ENCODE measurements at places on chromosomes 11 and 22. TPM values are rescaled to one million over a fixed set of nuclear protein-coding genes. Genes with fewer than 3 reads are reported as not detected.
A peak's percentile ranks its signal among the peaks of the same experiment; 100 is the strongest.

DNA sequence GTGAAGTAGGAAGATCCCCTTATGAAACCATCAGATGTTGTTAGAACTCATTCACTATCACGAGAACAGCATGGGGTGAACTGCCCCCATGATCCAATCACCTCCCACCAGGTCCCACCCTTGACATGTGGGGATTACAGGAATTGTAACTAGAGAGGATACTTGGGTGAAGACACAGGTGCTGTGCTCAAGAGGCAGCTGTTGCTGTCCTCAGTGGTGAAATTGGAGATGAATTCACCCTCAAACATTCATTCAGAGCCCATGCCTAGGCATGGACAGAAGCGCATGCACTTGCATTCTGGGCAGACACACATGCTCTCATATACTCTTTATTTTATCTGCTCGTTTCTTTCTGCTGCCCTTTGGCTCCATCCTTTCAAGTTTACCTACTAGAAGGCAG is 385.0 kb downstream of the INSC start:
- H3K4me3 ChIP-seq: no peak overlapping the region
- H3K27ac ChIP-seq: no peak overlapping the region
- H3K27me3 ChIP-seq: peaks cover 16% of the 10 kb centered on the region
- peaks cover 7% of the 10 kb centered on the region for H3K4me1 ChIP-seq
- no peaks in the 10 kb centered on the region for H3K36me3 ChIP-seq
- DNase-seq: no peak

DNA sequence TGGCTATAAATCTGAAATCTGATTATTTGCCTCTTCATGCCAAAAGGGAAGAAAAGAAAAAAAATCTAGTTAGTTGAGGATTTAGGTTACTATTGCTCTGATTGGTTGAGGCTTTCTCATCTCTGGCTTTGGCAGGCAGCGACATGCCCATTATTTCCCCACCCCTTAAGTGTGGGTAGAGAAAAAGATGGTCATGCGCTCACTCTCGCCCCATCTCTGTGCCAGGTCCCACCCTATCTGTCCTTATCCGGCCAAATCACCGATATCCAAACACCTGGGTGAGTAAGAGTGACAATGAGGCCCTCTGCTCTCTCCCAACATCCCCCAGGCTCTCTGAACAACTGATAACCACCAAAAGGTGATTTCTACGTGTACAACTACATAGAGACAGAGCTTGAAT is 31.2 kb upstream of the SNX19 start:
- DNase-seq: no peak
- no peaks in the 10 kb centered on the region for H3K36me3 ChIP-seq
- peaks cover 2% of the 10 kb centered on the region for H3K4me1 ChIP-seq
- peaks cover 15% of the 10 kb centered on the region for H3K27me3 ChIP-seq
- H3K4me3 ChIP-seq: no peak overlapping the region

GRCh38 chr22:23888615-23889401 is 5.4 kb upstream of the MIF start:
- peaks cover 6% of the 10 kb centered on the region for H3K4me1 ChIP-seq
- H3K36me3 ChIP-seq: peaks cover 8% of the 10 kb centered on the region
- no peak overlapping the region for H3K4me3 ChIP-seq
- DNase-seq: no peak

GRCh38 chr11:48134221-48134922 is 82.2 kb upstream of the OR4B1 start:
- H3K36me3 ChIP-seq: peaks cover 6% of the 10 kb centered on the region
- H3K27me3 ChIP-seq: no peaks in the 10 kb centered on the region
- no peak for DNase-seq
- no peak overlapping the region for H3K27ac ChIP-seq
- no peak overlapping the region for H3K4me3 ChIP-seq

- DNase-seq: no peak
- H3K4me1 ChIP-seq: no peaks in the 10 kb centered on the region
- peaks cover 7% of the 10 kb centered on the region for H3K27me3 ChIP-seq
- H3K27ac ChIP-seq: no peak overlapping the region
- no peak overlapping the region for H3K4me3 ChIP-seq
- no peaks in the 10 kb centered on the region for H3K36me3 ChIP-seq
Observed at GRCh38 chr11:117944554-117944953, 15.4 kb upstream of the TMPRSS13 start.

GRCh38 chr11:81907996-81908395 is 825.7 kb downstream of the FAM181B start:
- H3K4me3 ChIP-seq: no peak overlapping the region
- H3K27me3 ChIP-seq: no peaks in the 10 kb centered on the region
- H3K36me3 ChIP-seq: no peaks in the 10 kb centered on the region
- no peak overlapping the region for H3K27ac ChIP-seq
- no peak for DNase-seq

DNA sequence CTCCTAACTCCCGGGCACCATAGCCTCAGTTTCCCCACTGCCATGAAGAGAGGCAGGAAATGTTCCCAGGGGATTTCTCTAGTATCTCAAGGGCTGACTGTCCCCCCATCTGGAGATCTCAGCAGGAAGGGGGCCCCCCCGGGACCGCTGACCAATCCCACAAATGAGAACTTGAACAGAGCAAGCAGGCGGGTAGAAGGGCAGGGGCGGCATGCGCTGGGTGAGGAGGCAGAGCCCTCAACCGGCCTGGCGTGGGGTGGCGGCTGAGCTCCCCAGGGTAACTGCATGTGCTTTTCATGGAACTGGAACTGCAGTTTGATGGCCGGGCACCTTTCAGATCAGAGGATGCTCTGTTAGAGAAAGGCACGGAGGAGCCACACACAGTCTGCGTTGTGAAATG is 144.5 kb downstream of the CTTN start:
- no peaks in the 10 kb centered on the region for H3K4me1 ChIP-seq
- H3K4me3 ChIP-seq: no peak overlapping the region
- H3K36me3 ChIP-seq: no peaks in the 10 kb centered on the region
- no peak overlapping the region for H3K27ac ChIP-seq
- no peak for DNase-seq

DNA sequence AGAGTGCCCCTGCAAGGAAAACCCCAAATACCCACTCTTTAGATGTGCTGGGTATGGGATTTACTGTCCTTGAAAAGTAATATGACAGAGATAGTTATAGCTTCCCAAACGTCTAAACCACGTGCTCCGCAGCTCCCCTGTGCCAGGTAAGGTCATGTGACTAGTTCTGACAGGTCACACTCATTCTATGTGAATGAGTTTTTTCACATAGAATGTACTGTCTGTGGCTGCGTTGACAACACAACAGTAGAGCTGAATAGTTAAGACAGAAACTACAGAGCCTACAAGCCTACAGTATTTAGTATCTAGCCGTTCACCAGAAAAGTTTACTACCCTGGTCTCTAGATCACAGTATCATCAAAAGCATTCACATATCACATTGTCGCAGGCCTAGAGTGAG is 236.2 kb downstream of the ETS1 start:
- DNase-seq: no peak
- H3K4me1 ChIP-seq: no peaks in the 10 kb centered on the region
- peaks cover 44% of the 10 kb centered on the region for H3K27me3 ChIP-seq
- H3K36me3 ChIP-seq: no peaks in the 10 kb centered on the region
- H3K27ac ChIP-seq: no peak overlapping the region
- no peak overlapping the region for H3K4me3 ChIP-seq

- peak overlapping the region; percentile 11 for H3K27ac ChIP-seq
- H3K36me3 ChIP-seq: no peaks in the 10 kb centered on the region
- H3K4me1 ChIP-seq: peaks cover 14% of the 10 kb centered on the region
- DNase-seq: no peak
Observed at GRCh38 chr11:118243161-118243560, 9.0 kb downstream of the MPZL3 start.

DNA sequence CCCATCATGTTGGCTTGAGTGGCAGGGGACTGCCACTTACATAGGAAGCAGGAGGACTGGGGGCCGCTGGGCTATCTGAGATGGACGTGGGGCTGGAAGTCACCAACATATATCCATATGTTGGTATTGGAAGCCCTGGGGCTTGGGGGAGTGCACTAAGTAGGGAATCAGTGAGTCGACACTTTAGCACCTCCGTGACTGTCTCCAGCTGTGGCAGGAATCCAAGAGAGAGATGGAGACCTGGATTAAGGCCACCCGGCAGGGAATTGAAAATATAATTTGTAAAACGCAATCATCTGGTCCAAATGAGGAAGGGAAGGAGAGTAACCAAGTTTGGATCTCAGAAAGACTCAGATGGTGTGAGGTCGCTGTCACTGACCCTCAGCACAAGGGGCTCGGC is 68.4 kb downstream of the ELFN2 start:
- no peak for DNase-seq
- H3K36me3 ChIP-seq: no peaks in the 10 kb centered on the region
- H3K27me3 ChIP-seq: peaks cover 61% of the 10 kb centered on the region
- no peak overlapping the region for H3K4me3 ChIP-seq
- H3K27ac ChIP-seq: no peak overlapping the region
- peaks cover 1% of the 10 kb centered on the region for H3K4me1 ChIP-seq

The MLC1 gene
- not detected for total RNA-seq

The SHISA8 gene
- total RNA-seq: not detected

The CACNA1I gene
- 0.41 TPM for total RNA-seq

The CHRM1 gene
- 0.67 TPM for total RNA-seq

Data from progenitor cell of endocrine pancreas (in vitro differentiated cells).